Tongue (tissue), 3 donors: ENCODE measurements at places on chromosomes 3 and 15.

- no peak for DNase-seq
Observed at GRCh38 chr15:59420108-59420507, 17.9 kb upstream of the FAM81A start.

DNA sequence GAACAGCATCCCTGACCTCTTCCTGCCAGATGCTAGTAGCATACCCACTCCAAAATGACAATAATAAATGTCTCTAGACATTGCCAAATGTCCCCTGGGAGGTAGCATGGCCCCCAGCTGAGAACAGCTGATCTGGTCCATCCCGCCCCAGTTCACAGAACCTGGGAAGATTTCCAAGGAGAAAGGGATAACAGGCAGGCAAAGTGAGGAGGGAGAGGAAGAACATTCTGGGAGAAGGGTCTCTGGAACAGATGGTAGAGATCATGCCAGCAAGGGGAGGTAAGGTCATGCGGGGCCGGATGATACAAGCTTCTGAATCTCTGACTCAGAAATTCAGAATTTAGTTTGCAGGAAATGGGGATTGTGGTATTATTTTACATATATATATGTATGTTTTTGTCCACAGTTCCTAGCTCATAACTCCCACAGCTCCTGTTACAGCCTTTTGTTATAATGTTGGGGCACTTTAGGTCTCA, 192.7 kb downstream of the SUCLG2 start:
- DNase-seq = peak; percentile 11

DNA sequence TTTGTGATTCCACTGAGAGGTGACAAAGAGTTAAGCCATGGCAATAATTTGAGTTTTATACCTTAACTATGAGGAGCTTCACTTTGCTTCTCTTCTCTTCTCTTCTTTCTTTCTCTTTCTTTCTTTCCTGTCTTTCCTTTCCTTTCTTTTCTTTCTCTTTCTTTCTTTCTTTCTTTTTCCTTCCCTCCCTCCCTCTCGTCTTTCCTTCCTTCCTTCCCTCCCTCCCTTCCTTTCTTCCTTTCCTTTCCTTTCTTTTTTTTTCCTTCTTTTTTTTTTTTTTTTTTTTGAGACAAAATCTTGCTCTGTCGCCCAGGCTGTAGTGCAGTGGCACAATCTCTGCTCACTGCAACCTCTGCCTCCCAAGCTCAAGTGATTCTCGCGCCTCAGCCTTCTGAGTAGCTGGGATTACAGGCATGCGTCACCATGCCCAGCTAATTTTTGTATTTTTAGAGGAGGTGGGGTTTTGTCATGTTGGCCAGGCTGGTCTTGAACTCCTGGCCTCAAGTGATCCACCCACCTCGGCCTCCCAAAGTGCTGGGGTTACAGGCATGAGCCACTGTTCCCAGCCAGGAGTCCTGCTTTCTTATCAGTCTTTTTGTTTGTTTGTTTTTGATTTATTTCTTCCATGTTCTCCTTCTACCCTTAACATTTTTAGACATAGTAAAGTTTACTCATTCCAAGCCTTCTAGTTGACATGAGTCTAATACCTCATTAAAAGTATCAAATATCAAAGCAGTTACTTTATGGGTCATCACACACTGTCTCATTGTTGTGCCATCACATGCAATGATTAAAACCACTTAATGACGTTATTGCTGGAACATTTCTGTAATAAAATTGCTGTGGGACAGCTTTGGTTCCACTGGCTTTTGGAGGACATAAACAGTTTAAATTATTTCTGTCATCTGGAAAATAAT, 29.9 kb downstream of the SLC49A4 start:
- no peak for DNase-seq

DNA sequence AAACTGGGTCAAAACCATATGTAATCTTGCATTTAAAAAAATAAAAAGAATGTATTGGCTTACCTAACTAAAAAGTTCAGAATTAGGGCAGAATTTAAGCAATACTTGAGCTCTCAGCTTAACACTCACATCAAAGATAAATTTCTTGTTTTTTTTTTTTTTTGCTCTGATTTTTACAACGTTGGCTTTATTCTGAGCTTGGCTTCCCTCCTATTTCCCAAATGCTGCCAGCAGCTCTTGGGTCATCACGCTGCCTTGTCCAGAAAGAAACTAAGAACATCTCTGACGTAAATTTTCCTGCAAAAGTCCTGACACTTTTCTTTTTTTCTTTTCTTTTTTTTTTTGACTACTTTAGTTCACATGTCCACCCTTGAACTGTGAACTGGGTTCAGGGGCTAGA, 150.6 kb upstream of the TGFBR2 start:
- DNase-seq = no peak

DNA sequence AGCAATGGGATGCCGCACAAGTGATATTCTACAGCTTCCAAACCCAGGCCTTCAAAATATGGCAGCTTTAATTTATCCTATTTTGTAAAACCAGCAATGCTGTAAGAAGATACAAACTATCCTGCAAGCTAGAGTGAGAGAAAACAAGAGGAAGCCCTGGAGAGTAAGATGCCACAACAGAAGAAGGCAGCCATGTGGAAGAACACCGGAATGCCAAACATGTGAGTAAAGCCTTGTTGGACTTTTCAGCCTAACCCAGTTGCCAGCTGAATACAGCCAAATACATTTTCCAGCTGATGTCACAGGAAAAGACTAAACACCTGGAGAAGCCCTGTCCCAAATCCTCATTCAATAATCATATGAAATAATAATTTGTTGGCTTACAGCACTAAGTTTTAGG, 1115.1 kb upstream of the CADM2 start:
- DNase-seq = no peak

GRCh38 chr3:56864090-56864489, 62.3 kb upstream of the ARHGEF3 start:
- DNase-seq = no peak

DNA sequence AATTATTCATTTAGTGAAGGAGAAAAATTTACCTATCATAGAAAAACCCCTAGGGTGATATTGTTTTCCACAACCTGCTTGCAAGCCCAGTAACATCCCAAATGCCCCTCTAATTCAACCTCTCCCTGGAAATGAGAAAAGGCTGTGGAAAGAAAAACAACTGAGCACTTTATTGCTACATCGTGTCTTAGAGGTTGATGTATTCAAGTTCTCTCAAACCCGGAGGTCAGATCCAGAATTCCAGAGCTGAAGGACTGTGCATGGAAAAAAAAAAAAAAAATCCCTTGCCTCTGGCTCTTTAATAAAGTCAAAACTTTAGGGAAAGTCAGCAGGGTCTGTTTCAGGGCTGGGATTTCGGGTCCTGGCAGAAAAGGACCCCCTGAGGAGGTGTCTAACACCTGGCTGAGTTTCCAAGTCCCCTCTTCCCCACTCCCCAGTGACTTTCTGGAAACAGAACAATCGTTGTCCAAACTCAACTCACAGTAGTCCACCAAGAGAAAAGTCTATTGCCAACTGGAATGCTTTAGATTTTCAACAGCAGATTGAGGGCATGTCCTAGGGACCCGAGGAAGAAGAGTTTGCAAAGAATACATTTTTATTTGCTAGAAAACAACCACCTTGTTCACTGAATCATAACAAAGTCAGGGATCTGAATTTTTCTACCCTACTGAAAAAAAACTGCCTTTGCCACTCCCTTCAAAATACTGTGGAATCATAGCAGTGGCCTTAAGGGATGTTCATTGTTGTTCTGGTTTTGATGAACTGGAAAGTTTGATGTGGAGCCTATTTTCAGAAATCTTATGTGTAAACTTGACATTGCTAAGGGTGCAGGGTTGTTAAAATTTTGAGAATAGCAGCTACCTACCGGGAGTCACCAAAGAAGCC, 207.5 kb upstream of the ADAMTS9 start:
- peak; percentile 40 for DNase-seq

- DNase-seq = no peak
Observed at GRCh38 chr15:101490408-101490891, 943 bp upstream of the PCSK6 start.

GRCh38 chr3:190092250-190092649, 28.4 kb downstream of the P3H2 start:
- peak; percentile 62 for DNase-seq

DNA sequence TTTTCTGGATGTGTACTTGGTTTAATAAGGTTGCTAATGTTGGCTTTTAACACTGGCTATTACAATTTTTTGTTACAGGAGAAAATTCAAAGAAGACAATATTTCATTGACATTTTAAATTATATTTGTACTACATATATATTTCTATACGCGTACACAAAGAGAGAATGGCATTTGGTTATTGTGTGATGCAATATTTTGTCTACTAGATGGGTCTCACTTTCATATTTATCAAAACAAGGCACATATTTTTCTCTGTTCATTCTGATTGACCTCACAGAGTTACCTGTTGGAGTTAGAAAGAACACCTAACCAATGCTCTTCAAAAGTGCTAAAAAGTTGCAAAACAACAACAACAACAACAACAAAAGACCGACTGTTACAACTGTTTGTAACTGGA, 50.2 kb upstream of the VGLL3 start:
- DNase-seq = no peak

- no peak for DNase-seq
Observed at GRCh38 chr3:124397088-124397487, 333.2 kb upstream of the UMPS start.

- DNase-seq = no peak
Observed at GRCh38 chr15:79132770-79133169, 42.2 kb upstream of the RASGRF1 start.

DNA sequence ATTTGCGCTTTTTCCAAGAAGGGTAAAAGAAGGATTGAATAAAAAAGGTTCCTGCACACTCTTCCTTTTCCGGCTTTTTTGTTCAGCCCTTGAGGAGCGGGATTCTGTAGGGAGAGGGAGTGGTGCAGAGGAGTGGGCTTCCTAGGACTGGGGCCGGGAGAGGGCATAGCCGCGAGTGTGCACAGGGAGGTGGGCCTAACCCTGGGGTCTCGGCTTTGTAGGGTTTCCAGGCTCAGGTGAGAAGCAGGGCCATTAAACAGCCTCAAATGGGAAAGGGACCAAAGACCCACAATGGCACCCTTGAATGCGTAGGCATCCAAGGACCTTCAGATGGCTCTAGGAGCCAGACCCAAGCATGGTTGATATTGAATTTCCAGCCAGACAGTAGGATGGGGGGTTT, 35.4 kb upstream of the RAB6B start:
- DNase-seq = no peak

DNA sequence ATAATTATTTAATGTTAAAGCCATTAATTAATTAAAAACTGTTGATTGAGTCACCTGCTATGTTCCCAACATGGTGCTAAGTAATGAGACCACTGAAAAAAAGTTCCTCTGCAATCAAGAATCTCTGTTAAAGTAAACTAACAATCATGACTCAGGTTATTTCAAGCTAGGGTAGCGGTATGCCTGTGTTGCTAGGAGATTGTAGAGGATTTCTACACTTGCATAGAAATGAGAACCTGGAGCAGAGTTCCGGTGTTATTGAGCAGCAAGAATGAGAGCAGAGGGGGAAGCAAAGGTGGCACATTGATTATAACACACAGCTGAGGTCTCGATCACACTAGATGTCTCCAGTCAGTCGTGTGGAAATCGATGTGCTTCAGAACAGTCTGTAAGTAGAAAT, 41.4 kb downstream of the C3orf85 start:
- no peak for DNase-seq

DNA sequence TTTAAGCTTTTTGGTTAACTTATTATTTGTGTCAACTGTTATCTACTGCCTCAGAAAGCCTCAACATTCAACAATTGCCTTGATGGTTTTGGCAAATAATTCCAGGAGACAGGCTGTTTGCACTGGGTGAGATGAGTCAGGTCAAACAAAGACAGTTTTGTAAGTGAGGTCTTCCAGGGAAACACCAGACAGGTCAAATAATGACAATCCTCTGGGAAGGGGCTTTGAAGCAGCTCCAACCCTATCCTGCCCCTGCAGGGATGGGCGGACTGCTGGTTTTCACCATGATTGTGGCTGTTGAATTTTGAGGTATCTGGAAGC, 79.4 kb upstream of the PRR23E start:
- no peak for DNase-seq

DNA sequence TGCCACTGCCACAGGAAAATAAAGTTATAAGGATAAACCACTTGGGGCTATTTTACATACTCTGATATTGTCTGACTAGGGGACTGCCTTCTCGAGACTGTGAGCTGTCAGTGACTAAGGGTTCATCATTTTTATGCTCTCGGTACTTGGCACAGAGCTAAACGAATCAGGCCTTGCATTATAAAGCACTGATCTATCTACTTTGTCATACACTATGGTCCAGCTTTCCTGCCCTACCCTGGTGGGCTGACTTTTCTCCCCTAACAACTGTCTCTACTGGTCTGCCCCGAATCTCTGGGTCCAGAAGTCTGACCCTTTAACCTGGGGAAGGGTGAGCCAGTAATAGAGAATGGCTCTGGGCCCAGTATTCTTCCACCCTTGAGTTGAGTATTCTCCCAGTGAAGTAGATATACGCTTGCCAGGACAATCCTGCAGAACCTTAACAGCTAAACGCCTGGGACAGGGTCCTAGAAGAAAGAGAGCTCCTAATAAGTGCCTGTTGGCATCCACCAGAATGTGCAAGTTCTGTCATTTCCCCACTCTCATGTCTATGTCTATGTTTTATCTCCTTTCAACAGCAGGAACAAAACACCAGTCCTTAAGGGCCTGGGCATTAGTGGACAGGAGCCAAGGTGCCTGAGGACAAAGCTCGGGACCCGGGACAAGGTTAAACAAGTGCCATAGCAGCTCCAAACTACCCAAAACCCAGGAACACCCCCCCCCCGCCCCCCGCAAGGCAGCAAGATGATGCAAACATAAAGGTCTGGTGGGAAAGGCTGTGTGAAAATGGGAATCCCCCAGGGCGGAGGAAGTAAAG, 1.2 kb downstream of the LARP6 start:
- no peak for DNase-seq

DNA sequence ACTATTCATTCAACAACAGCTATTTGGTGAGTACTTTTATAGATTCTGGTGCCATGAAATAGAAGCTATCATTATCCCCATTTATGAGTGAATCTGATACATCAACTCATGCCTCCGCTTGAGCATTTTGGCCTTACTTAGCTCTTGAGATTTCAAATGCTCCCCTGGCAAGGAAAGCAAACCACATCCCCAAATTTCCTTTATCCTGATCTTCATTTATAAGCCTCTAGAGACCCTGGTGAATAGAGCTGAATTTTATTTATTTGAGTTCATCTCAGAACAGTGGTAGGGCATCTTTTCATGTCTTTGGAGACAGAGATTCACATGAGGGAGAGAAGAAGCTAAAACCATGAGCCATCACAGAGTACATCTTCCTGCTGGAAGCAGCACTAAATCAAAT, 317.2 kb downstream of the SLC9A9 start:
- no peak for DNase-seq

DNA sequence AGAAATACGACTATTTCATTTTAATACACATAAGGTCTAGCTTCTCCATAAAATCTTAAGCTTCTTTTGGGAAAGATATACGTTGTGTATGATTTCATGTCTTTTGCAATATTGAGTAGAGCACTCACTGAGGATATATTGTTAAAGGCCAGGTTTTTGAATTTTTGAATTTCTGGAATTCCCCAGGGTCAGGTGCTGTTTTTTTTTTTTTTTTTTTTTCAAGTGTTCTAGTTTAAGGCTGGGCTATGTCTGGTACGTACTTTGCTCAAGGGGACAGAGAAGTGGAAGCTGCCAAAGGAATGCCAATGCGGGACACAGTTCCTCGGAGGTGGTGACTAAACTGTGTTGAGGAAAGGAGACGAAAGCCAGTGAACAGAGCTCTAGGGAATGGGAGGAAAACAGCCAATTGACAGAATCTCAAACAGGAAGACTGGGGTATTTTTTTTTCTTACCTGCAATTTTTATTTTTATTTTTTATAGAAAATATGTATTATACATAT, 510.5 kb upstream of the CBLB start:
- no peak for DNase-seq
